ENCODE measurements at places on chromosomes 1 and 21.
A peak's percentile ranks its signal among the peaks of the same experiment; 100 is the strongest.

GRCh38 chr1:24117722-24118409, 5.9 kb upstream of the MYOM3 start:
- no peak for DNase-seq

GRCh38 chr1:67236277-67236676, 70.0 kb downstream of the IL23R start:
- DNase-seq: no peak

GRCh38 chr1:207040181-207040533, 7.6 kb upstream of the C1orf116 start:
- no peak for DNase-seq

DNA sequence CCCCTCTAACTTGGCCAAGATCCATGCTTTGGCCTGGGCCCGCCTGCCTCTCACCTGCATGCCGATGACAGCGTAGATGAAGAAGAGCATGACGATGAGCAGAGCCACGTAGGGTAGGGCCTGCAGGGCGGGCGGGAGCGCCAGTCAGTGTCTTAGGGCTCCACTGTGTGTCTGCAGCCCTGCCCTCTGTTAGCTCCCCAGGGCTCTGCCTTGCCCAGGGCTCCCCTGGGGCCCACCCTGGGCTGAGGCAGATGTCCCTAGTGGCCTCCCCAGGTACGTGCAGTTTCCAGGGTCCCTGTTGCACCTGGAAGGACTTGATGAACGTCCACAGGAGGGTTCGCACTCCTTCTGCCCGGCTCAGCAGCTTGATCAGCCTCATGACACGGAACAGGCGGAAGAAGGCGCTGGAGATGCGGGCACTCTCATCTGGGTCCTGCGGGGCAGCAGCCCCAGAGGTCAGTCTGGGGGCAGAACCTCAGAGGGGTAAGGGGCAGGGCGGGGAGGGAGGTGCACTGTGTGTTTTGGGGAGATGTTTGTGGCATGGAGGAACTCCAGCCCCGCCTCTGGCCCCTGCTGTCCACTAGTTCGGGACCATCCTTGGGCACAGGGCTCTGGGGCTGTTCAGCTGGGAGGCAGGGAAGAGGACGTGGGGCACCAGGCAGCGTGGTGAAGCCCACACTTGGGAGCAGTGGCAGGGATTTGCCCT, 29.8 kb upstream of the KIF21B start:
- DNase-seq: no peak

- peak; percentile 17 for DNase-seq
Measured at GRCh38 chr1:77986810-77987209, 7.9 kb upstream of the FUBP1 start.

DNA sequence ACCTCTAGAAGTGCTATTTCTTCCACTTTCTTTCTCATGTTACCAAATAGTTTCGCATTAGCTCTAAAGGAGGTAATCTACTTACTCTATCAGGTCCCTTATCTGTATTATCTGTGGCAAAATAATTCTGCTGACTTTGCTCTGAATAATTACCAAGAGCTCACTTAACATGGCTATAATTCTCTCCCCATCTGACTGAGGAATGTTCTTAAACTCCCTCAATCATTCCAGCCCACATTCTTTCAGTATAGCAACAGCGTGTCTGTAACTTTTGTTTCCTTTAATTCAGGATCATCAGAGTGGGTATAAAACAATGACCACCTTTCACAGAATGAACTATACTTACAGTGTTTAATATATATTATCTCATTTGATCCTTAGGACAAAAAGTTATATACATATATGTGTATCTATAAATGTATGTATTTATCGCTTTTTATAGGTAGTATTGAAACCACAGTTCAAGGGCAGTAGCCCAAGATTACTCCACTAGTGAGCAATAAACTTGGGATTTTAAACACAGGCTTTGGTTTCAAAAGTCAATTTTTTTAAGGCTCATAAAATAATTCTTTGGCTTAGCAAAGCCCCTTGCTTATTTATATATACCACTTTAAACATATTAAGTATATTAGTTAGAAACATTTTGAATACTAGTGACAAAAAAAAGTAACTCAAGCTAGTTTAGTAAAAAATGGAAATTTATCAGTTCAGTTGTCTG, 36.1 kb upstream of the ST6GALNAC3 start:
- DNase-seq: no peak

DNA sequence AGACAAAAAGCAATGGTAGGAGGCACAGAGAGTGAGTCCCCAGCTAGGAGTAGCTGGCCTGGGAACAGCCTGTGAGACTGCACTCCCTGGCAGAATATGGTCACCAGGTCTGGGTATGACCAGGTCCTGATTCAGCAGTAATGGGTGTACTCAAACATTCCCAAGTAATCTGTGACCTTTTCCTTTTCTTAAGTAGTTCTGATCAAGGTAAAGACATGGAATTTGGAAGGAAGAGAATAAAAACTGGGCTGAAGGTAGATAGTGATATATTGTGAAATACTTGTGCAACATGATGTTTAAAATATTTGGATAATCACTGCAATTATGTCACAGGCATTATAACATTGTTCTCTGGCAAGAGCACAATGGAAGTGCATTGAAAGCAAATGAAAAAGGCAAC, 147.2 kb upstream of the DPYD start:
- DNase-seq: no peak

GRCh38 chr1:31072304-31072746, 6.8 kb upstream of the PUM1 start:
- DNase-seq: no peak

GRCh38 chr1:18951818-18952391, 4.6 kb downstream of the IFFO2 start:
- DNase-seq: peak; percentile 81

- DNase-seq: no peak
Measured at GRCh38 chr1:164382384-164382783, 176.6 kb upstream of the PBX1 start.

GRCh38 chr1:234597894-234598293, 12.1 kb downstream of the IRF2BP2 start:
- DNase-seq: peak; percentile 61

GRCh38 chr1:42133809-42134526, 19.2 kb upstream of the GUCA2B start:
- DNase-seq: no peak

DNA sequence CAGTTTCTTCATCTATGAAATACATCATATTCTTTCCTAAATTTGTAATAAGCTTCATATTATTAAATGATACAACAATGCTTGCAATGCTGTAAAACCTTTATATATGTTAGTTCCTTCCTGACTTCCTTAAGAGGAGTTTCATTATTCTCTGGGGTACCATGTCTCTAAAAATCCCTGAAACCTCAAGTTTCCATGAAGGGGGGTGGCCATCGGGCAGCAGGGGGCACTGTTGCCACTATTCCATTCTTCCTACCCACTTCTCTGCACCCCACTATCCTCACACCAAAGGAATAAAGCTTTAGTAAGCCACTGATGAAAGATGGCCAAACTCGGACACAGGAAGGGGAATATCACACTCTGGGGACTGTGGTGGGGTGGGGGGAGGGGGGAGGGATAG, 9.0 kb upstream of the DMRTB1 start:
- DNase-seq: peak; percentile 20

- DNase-seq: no peak
Measured at GRCh38 chr1:96475903-96476302, 245.7 kb upstream of the PTBP2 start.

DNA sequence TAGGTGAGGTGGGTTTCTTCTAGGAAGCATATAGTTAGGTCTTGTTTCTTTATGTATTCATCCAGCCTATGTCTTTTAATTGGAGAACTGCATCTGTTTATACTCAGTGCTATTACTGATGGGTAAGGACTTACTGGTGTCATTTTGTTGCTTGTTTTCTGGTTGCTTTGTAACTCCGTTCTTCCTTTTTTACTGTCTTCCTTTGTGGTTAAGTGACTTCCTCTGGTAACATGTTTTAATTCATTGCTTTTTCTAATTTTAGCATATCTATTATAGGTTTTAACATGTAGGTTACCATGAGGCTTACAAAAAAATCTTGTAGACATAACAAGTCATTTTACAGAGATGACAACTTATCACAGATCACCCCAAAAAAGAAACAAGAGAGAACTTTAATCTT, 160.8 kb downstream of the VAV3 start:
- no peak for DNase-seq

DNA sequence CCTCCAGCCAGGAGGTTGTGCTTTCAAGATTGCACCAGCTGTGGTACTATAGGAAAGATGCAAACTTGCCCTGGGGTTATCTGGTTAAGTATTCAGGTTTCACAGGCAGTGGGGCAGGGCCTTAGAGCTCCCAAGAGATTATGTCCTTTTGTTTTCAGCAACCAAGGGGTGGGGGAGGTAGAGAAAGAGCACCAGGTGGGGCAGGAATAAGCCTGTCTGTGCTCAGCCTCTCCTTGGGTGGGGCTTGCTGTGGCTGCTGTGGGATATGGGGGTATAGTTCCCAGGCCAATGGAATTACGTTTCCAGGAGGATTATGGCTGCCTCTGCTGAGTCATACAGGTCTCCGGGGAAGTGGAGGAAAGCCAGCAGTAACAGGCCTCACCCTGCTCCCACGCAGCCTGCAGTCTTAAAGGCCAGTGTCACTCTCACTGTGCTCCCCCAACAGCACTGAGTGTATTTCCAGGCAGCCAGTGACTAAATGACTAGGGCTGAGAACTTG, 508.6 kb downstream of the RWDD3 start:
- no peak for DNase-seq

DNA sequence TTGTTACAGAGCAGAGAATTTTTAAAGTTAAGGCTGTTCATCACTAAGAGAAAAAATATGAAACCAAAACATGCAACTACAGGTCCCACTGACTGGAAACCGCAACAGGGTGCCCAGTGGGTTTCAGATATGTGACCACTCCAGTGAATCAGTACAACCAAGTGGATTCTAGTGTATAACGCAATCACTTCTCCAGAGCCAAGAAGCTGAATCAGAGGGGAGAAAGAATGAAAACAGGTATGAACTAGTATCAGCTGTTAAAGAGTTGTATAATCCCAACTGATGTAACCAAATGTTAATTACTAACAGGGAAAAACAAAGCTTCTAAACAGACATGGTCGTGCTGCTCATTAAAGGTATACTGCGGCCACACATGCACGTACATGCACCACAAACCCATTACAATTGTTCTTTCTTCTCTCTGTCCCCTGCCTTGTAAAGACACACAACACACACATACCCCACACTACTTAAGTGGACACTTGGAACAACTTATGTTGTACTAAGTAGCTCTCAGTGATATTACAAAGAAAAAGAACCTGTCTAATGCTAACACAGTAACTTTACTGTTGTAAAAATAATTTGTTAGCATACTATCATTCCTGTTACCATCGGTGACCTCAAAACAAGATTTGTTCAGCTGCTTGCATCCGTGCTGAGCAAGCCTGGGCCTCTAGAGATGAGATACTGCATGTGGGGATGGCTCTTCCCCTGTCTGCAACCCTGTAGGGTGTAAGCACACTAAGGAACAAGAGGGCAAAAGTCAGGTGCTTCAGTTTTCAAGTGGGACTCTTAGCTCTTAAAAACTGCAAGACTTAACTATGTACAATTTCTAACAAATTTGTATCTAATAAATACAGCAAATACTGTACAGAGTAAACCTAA, 74.2 kb downstream of the PTPN14 start:
- DNase-seq: no peak

GRCh38 chr1:64172458-64172983, 30.9 kb upstream of the UBE2U start:
- no peak for DNase-seq

DNA sequence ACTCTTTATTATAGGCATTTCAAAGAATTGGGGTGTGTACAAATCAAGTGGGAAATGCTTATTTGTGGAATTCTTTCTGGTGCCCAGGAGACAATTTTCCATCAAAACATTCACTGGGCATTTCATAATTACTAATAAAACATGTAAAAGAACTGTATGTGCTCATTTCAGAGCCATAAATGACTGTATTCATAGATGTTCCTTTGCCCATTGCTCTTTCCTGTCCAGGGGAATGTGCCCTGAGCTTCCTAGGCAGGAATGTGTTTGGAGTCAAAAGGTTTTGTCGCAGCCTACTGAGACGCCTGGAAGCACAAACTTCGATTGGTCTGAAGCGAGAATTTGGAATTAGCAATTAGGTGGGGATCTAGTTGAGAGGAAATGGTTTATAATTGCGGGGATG, 43.7 kb upstream of the EXOSC10 start:
- DNase-seq: no peak

DNA sequence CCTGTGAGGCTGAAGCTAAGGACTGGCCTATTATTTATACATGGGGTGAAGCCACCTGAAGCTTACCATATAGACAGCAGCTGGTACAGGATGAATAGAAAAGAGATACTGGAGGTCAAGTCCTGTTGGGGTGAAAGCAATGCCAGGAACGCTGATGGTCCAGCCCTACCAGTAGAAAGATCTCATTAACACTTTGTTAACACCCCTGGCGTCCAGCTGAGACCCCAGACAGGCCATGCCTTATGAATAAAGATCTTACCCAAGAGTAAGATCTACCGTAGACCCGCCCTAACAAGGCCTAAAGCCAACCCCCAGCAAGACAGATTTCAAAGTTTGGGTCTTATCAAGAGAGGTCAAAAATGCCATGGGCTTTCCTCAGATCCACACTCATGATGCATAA, 34.7 kb downstream of the ST3GAL3 start:
- no peak for DNase-seq

DNA sequence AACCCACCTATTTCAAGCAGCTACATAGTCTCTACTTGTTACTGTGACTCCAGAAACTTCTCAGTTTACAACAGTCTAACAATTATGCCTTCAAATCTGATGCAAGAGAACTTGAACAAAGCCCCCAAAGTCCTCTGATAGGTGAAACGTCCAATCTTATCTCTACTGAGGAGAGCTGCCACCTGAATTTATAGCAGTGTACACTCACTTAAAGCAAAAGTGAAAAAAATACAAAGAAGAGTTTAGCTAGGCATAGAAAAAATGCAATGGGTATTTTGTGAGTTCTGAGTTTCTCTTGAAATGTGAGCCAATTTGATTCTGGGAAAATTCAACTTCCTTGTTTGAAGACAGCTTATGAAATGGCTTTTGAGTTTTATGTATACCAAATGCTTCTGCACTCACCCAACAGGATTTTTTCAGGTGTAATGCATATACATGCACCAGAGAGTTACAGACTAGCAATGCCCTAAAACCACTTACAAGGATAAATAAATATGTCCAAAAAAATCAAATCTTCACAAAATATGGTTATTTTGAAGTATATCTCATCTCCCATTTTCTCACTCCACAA, 17.8 kb upstream of the CLIC6 start:
- no peak for DNase-seq

GRCh38 chr1:58030456-58030855, 516.1 kb downstream of the OMA1 start:
- no peak for DNase-seq

DNA sequence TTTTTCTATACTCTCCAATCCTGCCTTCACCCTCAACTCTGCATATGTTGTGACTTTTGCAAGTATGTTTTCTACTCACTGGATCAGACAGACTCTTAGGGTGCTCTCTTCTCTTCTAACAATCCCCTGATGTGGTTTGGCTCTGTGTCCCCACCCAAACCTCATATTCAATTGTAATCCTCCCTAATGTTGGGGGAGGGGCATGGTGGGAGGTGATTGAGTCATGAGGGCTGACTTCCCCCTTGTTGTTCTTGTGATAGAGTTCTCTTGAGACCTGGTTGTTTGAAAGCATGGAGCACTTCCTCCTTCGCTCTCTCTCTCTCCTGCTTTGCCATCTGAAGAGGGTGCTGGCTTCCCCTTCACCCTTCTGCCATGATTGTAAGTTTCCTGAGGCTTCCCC, 148.9 kb upstream of the IGSF21 start:
- DNase-seq: no peak

Measured in activated CD4-positive, alpha-beta T cell treated with anti-CD3 and anti-CD28 coated beads, Interleukin-2, amount 50 U/mL, for 48 hours (primary cell).